Motor neuron (in vitro differentiated cells): ENCODE measurements at places on chromosomes 7 and 10.

- no peak for ATAC-seq
These were observed 160.7 kb downstream of the MAD1L1 start for GRCh38 chr7:2072042-2072441.

DNA sequence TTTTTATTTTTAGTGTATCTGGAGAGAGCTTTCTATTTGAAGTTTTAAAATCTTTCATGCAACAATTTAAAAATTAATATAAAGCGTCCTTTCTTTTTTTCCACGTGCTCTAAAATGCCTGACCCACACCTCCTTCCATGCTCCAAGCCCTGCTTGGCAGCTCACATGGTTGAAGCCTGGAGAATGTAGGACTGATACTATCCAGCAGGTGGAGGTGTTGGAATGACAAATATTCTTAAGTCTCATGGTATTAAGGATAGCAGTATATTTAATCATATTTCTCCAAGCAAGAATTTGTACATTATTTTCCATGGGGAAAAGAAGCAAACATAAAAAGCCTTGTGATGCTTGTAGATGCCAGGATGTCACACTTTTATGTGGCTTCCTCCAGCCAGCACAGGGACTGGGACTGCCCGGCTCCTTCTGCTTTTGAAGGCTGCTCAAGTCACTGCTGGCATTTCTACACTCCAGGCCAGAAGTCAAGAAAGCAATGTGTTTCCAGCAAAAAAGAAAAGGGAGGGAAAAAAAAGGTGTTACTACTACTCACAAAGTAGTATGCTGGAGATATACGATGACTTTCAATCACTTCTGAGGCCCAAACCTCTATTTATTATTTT, 49.7 kb downstream of the BZW2 start:
- no peak for ATAC-seq

- ATAC-seq, result no peak
These were observed 25.1 kb downstream of the PLEKHS1 start for GRCh38 chr10:113776553-113776952.

DNA sequence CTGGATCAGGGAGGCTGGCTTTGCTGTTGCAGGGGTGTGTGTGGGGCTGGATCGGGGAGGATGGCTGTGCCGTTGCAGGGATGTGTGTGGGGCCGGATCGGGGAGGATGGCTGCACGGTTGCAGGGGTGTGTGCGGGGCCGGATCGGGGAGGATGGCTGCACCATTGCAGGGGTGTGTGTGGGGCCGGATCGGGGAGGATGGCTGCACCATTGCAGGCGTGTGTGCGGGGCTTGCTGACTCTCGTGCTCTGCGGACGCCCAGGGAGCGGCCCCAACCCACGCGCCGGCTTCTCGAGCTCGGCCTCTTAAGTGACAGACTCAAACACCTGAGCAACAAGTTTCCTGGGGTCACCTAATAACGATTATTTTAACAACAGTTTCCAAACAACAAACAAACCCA, 518.2 kb downstream of the DNAJB6 start:
- no peak for ATAC-seq

DNA sequence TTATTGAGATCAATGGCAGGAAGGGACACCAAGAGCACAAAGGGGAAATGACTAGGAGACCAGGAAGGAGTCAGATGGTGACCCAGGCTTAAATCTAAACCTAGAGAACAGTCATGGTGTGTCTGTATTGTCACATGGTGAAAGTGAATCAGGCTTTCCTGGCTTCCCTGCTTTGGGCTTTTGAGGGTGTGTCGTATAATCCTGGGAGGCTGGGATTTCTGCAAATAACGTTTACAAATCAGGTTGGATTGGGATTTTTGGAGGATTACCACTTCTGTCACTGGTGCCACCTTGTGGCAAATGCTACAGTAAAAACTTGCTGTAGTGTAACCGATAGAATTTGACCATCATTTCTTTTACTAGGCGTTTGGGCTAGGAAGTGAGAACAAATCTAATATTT, 502.6 kb downstream of the NRG3 start:
- no peak for ATAC-seq

GRCh38 chr10:101297901-101298486, 56.0 kb upstream of the BTRC start:
- peak; percentile 34 for ATAC-seq

- ATAC-seq, result peak; percentile 1
These were observed at the start of gene SNCG for GRCh38 chr10:86958116-86958900. SNCG (plus strand) TSS chr10:86958599; CDS start chr10:86958698, 99 bp downstream.

GRCh38 chr7:99648843-99649242, 31.0 kb downstream of the CYP3A5 start:
- no peak for ATAC-seq

DNA sequence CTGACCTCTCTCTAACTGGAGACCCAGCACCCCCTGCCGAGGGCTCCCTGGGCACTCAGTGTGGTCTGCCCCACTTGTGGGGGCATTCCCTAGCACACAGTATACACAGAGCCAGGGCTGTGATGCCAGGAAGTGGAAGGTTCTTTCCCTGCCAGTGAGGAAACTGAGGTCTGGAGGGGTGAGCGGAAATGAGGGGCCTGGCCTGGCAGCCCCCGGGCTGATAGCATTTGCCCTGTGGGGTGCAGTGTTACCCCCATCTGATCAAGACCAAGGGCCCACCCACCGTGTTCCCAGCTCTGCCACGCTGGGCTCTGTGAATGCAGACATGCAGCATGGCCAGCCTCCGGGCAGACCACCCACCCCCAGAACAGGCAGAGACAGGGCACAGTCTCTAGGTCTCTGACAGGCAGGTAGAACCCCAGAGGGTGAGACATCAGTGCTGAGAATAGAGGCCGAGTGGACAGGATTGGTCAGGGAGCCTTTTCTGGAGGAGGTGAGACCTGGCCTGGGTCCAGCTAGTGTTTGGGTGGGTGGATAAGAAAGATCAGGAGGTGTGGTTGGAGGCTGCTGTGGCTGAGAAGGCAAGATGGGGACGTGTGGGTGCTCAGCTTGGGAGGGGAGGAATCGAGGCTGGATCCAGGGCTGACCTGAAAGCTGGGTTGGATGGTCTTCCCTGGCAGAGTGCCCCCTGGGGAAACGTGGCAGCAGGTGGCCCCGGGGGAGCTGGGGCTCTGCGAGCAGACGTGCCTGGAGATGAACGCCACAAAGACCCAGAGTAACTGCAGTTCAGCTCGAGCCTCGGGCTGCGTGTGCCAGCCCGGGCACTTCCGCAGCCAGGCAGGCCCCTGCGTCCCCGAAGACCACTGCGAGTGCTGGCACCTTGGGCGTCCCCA, 10.8 kb upstream of the ZNF862 start:
- no peak for ATAC-seq

DNA sequence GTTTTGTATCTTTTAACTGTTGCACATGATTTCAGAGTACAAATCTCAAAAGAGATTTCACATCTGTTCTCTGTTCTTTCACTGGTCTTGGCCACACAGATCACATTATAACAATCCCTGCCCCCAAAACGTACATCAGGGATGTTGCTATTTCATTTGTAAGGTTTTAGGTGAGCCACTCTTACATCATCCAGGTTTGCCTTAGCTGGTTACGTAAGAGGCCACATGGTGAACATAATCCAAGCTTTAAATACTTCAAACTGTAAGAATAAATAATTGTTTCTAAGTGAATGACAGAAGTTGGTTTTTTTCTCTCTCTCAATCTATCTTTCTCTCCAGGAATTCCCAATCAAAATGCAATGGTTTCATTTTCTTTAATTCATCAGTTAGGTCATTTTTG, 245.9 kb upstream of the HGF start:
- ATAC-seq, result no peak

DNA sequence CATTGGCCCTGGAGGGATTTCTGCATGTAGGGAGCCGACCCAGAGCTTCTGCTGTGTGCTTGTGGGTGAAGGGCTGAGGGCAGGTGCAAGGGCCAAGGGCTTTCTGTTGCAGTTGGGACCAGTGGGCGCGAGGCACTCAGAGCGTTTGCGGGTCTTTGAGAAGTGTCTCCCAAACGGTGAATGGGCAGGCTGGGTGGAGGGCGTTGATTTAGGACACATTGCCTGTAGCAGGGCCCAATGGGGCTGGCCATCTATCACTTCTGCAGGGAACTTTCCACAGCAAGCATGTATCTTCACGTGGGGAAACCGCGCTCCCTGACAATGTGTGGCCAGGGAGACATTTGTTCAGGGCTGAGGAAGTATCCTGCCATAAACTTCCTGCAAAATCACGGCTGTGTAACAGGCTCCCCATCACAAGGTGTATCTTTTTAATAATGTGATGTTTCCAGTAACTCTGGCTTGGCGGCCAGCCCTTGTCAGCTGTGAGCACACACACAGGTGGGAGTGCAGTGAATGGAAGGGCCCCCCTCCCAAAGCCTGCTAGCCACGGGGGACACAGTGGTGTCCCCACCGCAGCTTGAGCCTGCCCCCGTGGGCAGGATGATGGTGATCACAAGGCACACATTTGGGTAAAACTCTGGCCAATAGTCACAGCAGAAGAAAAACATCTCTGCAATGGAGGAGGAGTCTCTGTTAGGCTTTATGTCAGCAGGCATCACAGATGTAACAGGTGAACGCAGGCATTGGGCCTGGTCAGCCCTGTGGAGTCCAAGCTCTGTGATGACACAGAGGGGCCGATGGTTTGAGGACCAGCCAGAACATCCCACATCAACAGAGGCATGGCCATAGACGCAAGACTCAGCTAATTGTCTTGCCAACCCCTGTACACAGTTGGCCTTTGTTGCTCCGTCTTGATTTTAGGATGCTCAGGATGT, 84.3 kb downstream of the GLRX3 start:
- no peak for ATAC-seq

DNA sequence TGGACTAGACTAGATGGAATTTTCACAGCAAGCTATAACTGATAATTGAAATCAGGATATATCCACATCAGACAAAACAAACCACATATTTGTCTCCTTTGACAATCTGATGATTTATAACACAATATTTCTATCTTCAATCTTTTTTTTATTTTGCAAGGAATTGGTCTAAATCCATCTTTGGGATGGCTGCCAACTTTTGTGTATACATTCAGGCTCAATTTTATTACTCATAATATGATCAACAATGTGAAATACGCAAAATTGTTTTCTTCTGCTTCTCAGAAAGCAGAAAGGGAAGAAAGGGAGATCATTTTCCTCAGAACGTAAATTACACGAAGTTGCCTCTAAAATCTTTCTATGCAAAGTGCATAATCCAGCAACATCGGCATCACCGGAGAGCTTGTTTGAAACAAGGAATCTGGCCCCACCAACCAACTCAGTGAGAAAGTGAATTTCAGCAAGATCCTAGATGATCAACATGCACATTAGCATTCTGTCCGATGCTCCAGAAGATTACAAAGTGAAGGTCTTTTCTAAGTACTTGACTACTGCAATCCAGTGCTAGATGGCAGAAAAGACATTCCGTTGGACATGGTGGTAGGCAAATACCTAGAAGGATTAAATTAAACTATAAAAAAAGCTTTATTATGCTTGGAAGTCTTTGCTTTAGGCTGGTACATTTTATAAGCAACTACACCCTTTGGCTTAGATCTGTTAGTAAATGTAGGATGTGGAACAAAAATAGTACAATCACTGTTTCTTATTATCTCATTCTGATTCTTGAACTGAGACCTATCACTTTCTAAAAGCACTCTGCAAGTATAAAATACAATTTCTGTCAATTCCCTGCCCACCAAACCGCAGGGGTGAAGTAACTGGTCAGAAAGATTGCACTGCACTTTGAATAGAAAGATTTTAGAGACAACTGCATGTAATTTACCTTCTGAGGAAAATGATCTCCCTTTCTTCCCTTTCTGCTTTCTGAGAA, 126.4 kb upstream of the RSU1 start:
- ATAC-seq, result peak; percentile 15

- no peak for ATAC-seq
These were observed 806.8 kb downstream of the GRM8 start for GRCh38 chr7:126445991-126446390.
